Right cardiac atrium (tissue), 5 donors: ENCODE measurements at places on chromosomes 7 and 10. TPM values are rescaled to one million over a fixed set of nuclear protein-coding genes. Genes with fewer than 3 reads are reported as not detected.
A peak's percentile ranks its signal among the peaks of the same experiment; 100 is the strongest.

DNA sequence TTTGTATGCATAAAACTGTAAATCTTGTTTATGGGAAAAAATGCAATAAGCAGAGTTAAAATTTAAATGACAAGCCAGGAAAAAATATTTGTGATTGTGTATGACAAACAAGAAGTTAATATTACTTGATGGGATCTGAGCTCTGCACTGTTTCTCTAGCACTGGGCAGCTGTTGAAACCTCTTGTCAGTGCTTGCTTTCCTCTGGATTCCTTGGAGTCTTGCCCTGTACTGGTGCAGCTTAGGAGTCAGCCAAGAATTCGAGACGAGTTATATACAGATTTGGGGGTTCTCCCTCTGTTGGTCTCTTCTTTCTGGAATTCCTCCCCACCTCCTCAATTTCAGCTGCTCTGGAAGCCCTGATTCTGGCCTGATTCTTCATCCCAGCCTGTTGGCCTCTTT is 24.3 kb upstream of the OPN4 start:
- no peak for DNase-seq

The PAX4 gene
- total RNA-seq = not detected

DNA sequence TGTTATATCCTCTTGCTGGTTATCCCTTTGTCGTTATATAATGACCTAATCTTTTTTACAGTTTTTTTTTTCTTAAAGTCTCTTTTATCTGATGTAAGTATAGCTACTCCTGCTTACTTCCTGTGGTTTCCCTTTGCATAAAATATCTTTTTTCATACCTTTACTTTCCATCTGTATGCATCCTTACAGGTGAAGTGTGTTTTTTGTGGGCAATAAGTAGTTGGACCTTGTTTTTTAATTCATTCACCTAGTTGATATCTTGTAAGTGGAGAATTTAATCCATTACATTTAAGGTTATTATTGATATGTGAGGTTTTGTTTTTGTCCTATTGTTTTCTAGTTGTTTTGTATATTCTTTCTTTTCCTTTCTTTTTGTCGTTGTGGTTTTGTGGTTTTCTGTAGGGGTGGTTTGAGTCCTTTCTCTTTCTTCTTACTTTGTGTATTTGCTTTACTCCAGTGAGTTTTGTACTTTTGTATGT is 168.6 kb downstream of the MLLT10 start:
- DNase-seq = no peak

DNA sequence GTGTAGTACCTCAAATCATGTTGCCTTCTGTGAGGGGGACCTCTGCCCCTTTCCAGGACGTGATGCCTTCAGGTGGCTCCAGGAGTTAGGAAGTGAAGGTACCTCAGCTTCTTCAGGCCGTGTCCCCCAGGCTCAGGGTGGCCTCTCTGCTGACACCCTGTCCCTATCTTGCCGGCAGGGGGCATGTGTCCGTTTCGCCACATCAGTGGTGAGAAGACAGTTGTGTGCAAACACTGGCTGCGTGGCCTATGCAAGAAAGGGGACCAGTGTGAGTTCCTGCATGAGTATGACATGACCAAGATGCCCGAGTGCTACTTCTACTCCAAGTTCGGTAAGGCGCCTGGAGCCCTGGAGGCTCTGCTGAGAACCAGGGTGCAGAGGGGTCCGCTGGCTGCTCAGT is 9.2 kb downstream of the CPSF4 start:
- DNase-seq = peak; percentile 42

The BCCIP gene
- total RNA-seq = 45.1 TPM

The GTF2IRD1 gene
- 29.9 TPM for total RNA-seq
